ENCODE measurements at places on chromosomes 6 and 20.

- DNase-seq = no peak
Observed at GRCh38 chr20:16710781-16711180, 19.0 kb upstream of the SNRPB2 start.

DNA sequence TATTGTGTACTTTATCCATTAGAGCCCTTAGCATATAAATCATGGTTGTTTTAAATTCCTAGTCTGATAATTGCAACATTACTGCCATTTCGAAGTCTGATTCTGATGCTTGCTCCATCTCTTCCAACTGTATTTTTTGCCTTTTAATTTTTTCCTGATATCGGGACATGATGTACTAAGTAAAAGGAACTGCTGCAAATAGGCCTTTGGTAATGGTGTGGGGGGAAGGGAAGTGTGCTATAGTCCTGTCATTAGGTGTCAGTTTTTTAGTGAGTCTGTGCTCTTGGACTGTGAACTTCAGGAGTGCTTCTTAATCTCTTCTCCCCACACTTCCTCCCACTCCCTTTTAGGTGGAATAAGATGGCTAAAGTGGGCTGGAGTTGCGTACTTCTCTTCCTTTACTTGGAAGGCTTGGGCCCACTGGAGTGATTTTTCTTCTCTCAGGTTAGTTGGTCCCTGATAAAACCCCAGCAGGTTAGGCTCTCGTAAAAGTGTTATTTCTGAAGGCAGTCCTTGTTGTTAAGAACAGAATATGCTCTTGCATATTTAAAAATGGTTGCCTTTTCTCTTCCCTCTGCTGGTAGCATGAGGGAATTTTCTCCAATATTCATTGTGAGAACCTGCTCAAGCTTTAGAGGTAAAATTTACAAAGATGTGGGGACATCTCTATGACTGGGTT, 18.1 kb downstream of the STXBP5 start:
- no peak for DNase-seq

DNA sequence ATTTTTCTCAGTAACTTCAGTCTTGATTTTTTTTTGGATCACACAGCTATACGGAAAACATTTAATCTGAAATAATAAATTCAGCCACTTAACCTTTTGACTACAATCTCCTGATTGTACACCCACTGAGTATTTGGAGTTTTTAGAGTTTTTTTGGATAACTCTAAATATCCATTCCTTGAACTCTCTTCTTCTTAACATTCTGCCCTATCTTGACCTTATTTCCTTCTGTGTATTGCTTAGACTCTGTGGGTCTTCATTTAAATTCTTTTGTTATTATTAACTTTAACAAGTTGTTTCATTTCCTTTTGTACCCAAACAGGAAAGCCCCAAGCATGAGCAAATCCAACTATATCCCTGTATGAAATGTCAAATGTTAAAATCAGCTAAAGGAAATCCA, 170.2 kb upstream of the PTCHD4 start:
- no peak for DNase-seq

DNA sequence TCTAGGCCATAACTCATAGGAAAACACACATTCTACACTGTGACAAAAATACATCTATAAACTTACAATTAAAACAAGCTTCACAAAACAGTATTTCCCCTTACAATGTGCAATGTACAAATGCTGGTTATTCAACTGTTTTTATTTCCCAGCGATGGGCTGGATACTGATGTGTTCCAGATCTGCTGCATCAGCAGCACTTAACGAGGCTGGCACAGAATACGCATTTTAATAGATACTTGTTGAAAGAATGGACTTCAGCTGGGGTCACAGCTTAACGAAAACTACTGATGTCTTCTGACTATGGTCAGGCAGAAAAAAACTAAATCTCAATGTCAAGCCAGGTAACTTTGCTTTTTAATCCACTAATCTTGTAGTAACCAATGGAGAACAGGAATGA, 70.9 kb downstream of the B4GALT5 start:
- DNase-seq = no peak

- DNase-seq = no peak
Observed at GRCh38 chr20:54062812-54063280, 7.5 kb downstream of the BCAS1 start.

- DNase-seq = peak; percentile 93
Observed at GRCh38 chr6:30907758-30908591, at the start of gene GTF2H4. GTF2H4 (plus strand) TSS chr6:30908207.

DNA sequence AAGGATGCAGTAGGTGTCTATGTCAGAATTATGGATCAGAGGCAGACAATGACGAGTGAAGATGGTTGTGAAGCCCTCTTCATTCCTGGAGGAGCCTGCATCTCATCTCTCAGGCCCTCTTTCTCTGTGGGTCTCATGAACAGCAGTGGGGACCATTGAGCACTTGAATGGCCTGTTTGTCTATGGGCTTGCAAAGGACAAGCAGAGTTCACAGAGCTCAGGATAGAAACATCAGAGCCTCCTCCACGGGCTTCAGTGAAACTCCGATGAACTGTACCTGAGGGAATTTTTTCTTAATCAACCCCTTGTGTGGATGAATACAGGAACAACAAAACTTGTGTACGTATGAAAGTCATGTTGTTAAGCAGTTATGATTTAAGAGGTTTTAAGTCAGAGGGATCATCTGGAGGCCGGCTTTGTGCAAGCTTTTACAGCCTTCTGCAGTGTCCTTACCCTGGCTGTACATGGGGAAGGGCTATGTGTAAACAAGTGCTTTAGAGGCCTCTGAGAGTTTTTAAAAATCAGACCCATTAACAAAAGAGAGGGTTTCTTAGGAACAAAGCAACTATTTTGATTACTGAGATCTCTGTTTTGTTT, 29.7 kb upstream of the PI16 start:
- no peak for DNase-seq
